ENCODE measurements at places on chromosomes 7 and 10.

GRCh38 chr10:86686972-86687371 is 18.7 kb downstream of the LDB3 start:
- no peak for DNase-seq

GRCh38 chr7:140391634-140392033 is 6.7 kb downstream of the SLC37A3 start:
- DNase-seq: no peak

- DNase-seq: no peak
Measured at GRCh38 chr10:1102831-1103230, 46.6 kb downstream of the WDR37 start.

DNA sequence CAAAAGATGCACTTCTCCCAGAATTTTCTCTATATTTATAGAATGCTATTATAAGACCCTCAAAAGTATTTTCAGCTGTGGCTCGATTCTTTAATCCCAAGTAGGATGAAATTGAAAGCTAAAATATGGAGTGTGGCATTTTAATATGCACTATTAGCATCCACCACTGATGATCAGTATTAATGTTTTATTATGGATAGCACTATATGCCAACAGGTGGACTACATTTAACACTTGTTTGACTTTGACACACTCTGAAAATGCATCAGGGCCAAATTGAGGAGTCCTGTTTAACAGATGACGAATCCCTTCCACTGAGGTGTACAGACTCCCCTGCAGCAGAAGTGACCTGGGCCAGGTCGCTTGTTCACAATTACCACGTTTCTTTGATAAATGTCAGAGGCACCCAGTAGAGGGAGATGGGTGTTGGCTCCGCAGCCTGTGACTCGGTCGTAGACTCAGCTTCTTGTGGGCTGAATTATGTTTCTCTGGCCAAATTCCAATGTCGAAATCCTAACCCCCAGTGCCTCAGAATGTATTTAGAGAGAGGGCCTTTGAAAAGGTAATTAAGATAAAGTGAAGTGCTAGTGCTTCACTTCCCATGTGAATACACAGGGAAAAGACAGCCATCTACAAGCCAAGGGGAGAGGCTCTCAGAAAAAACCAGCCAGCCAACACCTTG is 48.1 kb downstream of the WIPF3 start:
- no peak for DNase-seq

DNA sequence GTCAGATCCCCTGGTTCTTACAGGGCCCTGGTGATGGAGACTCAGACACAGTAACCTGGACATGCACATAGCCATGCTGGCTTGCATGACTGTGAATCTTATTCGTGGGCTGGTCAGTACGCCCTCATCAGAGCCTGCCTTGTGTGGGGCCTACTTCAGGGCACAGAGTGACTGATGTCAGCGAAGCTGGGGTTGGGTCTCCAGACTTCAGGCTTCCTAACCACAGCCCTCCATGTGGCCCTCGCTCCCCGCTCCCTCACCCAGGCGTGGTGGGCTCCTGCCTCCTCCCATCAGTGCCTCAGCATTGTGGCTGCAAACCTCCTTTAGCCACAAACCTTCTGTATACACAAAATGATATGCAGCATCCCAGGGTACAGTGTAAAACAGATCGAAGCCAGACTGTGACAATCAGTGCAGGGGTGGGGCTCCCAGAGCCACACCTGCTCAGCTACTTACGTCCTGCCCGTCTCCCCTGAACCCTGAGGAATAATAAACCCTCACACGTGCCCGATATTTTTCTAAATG is 7.1 kb upstream of the C10orf105 start:
- no peak for DNase-seq

- no peak for DNase-seq
Measured at GRCh38 chr7:153657182-153657800, 394.9 kb upstream of the DPP6 start.

DNA sequence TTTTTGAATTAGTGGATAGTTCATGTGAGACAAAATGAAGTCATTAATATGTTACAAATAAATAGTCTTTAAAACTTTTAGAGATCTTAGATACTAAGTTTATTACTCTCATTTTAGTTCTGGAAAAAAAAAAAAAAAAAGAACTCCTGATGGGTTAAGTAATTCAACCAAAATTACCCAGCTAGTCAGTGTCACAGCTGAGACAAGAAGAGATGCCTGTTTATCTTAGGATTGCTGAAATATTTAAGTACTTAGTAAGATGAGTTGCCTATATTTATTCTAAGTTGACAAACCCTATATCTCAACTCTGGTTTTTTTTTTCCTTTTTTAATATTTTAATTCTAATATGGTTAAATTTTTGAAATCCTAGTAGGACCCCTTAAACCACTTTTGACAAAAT is 781.0 kb upstream of the LRRN3 start:
- DNase-seq: no peak

DNA sequence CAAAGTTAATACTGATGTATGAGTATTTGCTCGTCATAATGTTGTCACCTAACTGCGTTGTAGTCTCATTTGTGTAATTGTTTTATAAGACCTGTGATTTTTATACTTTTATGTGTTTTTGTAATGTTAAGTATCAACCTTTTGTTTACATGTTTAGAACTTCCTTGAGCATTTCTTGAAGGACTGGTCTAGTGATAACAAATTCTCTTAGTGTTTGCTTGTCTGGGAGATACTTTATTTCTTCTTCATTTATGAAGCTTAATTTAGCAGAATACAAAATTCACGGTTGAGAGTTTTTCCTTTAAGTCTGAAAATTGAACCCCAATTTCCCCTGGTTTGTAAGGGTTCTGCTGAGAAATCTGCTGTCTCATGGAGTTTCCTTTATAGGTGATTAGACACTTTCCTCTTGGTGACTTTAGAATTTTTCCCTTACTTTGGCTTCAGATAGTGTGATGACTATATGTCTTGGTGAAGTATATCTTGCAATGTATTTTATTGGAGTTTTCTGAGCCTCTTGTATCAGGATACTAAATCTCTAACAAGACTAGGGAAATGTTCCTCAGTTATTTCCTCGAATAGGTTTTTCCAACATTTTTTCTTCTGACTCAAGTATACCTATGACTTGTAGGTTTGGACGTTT is 154.9 kb downstream of the WDR11 start:
- no peak for DNase-seq

Measured in GM13977 (cell line).